SIG-M5 (cell line): ENCODE measurements at places on chromosomes 6 and 20.

DNA sequence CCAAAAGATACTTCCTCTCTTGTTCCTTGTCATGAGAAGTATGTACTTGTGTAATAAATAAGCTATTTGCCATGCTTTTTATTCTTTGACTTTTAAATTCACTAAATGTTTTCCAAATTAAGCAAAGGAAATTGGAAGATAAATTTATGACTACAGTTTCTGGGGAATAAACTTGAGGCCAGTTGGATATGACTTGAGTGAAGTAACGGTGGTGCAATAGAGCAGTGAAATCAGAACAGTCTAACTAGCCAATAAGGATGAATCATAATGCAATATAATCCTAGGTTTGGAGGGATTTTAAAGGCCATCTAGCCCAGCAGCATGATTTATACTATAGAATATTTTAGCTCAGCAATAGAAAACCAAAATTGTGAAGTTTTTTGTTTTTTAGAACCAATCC is 183.8 kb upstream of the TCF21 start:
- no peak for DNase-seq

DNA sequence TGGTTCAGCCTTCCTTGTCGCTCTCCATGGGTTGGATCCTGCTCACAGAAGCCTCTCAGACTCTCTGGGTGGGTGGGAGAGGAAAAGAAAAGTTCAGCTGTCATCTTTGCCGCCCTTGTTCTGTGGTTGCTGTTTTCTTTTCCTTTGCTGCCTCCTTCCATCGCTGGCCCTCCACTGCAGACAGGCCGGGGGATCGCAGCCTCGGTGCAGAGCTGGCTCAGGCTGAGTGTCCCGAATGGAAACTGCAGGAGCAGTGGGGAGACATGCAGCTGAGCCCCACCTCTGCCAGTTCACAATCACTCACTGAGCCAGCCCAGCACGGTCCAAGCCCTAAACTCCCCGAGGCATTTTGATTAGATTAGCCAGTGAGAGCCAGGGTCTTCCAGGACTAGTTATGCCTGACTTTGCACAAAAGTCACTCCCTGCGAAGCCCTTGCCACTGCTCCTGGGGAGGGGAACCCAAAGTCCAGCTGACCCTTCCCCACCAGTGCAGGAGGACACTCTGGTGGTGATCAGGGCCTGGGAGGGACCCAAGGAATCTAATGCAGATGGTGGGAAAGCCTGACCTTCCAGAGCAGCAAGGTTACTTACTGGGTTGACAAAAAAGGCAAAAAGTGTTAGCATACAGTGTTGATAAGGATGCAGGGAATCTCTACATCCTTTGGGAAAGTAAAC is 14.0 kb downstream of the NRN1 start:
- DNase-seq: no peak

- no peak for DNase-seq
These were observed 26.1 kb downstream of the TNFAIP3 start for GRCh38 chr6:137893181-137893580.

- no peak for DNase-seq
These were observed 147.0 kb downstream of the TBC1D32 start for GRCh38 chr6:121187200-121187832.

DNA sequence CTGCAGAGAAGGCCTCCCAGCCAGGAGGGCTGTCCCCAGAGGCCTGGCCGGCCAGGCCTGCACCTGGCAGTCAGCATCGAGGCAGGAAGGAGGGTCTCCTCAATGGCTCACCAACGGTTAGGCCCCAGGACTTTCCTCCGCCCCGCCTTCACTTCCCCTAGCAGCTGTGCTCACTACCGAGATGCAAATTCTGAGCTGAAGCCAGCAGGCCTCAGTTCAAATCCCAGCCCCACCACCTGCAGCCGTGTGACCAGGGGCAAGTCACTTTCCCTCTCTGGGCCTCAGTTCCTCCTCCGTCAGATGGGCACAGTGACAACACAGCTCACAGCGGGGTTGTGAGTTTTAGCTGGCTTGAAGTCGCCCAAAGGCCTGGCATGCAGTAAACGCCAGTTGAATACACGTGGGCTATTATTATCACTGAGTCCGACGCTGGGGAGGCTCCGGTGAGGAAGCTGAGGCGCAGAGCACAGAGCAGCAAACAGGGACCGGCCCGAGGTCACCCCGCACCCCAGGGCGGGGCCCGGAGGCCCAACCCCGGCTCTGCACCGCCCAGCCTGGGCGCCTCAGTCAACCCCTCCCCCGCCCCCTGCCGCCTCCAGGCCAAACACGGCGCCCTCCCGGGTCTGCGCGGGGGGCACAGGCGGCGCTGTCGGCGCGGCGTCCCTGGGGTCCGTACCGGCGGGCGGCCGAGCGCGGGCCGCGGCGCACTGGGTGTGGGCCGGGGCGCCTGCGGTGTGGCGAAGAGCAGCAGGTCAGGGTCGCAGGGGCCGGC is 671 bp downstream of the E2F1 start:
- DNase-seq: no peak

DNA sequence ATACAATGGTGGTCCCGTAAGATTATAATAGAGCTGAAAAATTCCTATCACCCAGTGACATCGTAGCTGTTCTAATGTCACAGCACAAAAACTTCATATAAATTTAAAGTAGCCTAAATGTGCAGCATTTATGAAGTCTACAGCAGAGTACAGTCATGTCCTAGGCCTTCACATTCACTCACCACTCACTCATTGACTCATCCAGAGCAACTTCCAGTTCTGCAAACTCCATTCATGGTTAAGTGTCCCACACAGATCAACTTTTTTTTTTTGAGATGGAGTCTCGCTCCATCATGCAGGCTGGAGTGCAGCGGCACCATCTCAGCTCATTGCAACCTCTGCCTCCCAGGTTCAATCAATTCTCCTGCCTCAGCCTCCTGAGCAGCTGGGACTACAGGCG is 20.9 kb upstream of the KCNG1 start:
- DNase-seq: no peak
